ENCODE measurements at places on chromosomes 7 and 10.

DNA sequence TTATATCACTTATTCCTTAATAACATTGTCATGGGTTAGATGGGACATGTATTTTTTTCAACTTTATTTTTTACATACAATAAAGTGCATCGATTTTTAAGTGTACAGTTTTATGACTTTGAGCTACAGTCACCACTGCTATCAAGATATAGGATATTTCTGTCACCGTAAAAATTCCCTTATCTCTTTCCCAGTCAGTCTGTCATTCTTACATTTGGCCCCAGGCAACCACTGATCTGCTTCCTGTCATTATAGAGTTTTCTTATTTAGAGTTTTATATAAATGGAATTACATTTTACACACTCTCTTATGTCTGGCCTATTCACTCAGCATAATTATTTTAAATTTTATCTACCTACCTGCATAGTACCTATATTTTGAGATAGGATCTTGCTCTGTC, 145.2 kb downstream of the AUTS2 start:
- DNase-seq, result no peak

- DNase-seq, result no peak
Observed at GRCh38 chr10:14332903-14333302, 2.2 kb upstream of the FRMD4A start.

DNA sequence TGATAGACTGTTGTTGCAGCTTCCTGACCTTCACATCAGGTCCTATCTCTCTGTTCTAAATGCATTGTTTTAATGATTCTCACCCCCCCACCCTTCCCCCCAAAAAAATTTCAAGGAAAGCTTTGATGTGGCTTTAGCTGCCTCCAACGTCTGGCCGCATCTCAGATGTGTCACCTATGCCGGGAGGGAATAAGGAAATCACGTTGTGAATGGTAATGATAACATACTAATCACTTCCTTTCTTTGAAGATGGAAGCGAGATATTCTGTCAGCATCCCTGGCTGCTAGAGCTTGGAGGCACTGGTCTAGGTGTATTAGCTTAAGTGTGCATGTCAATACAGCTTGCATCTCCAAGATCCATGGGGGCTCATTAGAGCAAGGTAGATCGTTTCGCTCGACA, 89.6 kb downstream of the VTI1A start:
- no peak for DNase-seq

DNA sequence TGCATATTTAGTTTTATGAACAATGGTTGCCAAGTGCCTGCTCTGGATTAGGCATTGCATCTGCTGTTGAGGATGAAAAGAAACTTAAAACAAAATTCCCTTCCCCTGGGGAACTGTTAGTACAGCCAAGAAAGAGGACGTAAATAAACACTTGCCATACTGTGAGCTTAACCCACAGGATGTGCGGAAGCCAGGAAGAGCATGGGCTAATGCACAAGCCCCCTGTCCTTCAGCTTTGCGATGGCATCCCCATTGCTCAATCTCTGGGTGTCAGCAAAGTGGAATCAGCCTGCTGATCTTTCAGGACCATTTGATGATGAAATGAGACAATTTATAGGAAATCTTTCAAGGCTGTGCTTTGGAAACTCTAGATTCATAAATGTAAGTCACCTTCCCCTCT, 399.9 kb upstream of the IGFBP3 start:
- no peak for DNase-seq

DNA sequence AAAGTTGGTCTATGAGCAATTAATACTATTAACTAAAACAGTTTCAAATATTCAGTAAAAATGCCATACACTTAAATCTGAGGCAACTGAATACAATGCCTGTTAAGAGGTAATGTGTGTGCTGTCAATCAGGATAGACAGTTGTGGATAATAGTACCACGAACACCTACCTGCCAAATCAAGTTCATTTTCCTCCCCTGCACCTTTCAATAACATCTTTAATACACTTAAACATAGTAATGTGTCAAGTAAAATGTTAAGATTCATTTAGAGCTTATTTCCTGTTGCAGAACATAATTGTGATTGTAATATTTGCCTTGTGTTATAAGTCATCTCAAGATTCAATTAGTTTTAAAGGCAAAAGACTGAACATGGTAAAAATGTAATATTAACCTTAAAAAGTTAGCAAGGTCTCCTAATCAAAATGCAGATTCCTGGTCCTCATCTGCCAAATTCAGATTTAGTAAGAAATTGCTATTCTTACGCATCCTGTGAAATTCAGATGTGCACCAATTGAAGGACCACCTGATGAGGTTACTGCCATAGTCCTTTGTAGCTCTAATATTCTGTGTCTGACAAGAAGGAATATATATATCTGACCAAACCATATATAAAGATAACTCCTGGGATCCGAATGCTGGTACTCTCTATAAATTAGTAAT, 37.1 kb downstream of the COL1A2 start:
- DNase-seq, result no peak

GRCh38 chr7:34747867-34748727, 90.1 kb downstream of the NPSR1 start:
- no peak for DNase-seq

- no peak for DNase-seq
Observed at GRCh38 chr7:137195996-137196395, 147.5 kb downstream of the PTN start.

- DNase-seq, result no peak
Observed at GRCh38 chr7:69599286-69599954, 1.1 kb downstream of the AUTS2 start.

DNA sequence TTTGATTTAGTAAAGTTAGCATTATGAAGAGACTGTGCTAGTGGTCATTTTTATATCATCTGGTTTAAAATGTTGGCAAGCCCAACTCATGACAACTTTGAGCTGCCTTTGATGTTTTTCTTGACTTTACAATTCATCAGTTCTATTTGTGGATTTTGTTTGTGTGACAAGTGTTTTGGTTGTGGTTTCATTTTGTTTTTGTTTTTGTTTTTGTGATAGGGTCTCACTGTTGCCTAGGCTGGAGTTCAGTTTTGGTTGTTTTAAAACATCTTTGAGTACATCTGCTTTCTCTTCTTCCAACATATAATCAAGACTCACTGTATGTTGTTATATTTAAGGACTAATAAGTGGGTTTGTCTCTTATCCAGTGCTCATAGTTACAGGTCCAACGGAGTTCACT, 17.6 kb upstream of the SFR1 start:
- no peak for DNase-seq

DNA sequence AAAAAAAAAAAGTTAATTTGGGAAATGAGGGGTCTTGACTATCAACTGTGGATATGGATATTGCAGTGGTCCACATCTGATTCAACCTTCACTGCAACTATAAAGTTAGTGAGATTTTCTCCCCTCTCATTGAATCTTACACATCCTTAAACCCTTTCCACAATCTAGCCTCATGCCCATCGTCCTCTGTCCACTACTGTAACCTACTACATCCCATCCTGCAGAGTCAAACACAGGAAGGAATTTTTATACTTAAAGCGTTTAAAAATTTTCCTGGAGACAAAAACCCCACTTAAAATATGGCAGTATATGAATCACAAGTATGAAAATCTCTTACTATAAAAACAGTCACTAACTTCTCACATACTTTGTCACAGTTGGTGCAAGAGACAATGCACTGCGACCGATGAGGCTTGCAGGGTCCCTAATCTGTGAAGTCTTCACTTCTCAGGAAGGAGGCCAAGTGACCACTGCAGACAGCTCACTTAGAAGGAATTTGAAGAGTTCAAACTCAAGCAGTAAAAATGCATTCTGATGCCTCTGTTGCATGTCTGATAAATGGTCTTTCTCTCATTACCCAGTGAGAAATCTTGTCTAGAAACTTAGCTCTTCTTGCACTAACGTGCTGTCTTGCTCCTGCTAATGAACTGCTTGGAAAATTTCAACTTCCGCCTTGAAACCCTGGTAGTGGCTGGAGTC, 50.3 kb upstream of the ST8SIA6 start:
- no peak for DNase-seq

DNA sequence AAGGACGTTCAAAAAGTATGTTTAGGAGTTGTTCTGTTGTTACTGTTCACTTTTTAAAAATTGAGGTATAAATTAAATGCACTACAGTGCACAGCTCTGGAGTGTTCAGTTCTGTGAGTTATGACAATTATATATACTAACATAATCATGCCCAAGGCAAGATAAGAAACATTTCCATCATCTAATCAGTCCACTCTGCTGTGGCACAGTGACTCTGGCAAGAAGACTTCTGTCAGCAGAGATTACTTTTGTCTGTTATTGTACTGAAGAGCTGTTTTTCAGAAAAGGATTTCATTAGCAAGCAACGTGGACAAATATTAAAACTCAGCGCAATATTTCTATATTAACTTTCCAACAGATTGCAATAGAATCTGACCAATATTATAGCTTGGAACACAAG, 32.0 kb downstream of the ICA1 start:
- no peak for DNase-seq

DNA sequence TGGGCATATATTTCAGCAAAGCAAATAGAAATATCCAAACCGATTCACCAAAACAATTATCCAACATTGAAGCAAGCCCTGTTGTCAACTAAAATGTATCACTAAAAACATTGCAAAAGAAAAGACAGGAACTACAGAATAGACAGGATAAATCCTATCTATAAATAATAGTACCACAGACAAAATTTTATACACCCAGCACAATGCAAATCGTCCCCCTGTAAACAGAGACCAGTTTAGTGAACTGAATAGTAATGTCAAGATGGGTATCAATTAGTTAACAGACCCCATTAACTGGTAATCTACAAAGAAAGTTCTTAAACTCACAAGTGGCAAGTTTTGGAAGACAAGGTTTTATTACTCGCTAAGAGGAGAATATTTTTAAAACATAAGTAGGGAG, 4.0 kb downstream of the ZC3HAV1 start:
- DNase-seq, result no peak

GRCh38 chr10:69421611-69422308, 5.0 kb upstream of the TACR2 start:
- no peak for DNase-seq

- DNase-seq, result no peak
Observed at GRCh38 chr7:70698219-70698832, 433.6 kb upstream of the GALNT17 start.

Measured in anterior cingulate cortex (tissue), 58 donors.